GM04503 (cell line): ENCODE measurements at places on chromosomes 16 and 17.

DNA sequence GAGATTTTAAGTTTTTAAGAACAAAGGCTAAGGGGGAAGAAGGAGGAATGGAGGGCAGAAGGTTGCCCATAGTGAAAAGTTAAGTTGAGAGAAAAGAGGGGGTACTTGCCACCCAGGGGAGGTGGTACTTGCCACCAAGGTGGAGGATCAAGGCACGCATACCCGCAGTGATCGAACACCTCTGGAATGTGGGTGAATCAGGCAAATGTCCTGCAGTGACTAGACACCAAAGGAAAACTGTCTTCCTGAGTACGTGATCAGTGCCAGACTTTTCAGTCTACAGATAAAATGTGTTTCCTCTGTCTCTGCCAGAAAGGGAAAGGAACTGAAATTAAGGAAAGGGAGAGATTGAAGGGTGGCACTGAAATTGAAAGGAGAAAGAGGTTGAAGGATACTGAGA lies 2285.3 kb downstream of the TP53TG3F start:
- DNase-seq, result no peak

DNA sequence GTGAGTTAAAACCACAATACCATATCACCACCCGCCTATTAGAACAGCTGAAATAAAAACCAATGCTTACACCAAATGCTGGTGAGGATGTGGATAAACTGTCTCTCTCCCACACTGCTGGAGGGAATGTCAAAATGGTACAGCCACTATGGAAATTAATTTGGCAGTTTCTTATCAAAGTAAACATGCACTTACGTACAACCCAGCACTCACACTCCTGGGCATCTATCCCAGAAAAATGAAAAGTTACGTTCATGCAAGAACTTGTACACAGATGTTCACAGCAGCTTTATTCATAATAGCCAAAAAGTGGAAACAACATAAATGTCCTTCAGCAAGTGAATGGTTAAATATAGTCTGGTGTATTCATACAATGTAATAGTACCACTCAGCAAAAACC lies 173.2 kb upstream of the MYOCD start:
- DNase-seq, result no peak

DNA sequence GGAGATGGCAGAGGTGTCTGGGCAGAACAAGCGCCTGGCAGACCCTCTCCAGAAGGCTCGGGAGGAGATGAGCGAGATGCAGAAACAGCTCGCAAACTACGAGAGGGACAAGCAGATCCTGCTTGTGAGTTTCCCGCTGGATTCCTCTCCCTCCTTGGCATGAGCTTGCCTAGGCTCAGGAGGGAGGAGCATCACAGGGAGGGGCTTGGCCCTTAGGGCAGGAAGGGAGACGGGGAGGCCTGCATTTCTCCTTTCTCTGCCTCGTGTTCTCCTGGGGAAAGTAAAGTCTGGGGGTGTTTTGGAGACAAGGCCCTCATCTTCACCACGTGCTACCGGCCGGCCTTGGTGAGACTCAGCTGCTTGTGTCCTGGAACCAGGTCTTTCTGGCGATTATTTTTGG lies 18.0 kb upstream of the DBNDD1 start:
- no peak for DNase-seq

DNA sequence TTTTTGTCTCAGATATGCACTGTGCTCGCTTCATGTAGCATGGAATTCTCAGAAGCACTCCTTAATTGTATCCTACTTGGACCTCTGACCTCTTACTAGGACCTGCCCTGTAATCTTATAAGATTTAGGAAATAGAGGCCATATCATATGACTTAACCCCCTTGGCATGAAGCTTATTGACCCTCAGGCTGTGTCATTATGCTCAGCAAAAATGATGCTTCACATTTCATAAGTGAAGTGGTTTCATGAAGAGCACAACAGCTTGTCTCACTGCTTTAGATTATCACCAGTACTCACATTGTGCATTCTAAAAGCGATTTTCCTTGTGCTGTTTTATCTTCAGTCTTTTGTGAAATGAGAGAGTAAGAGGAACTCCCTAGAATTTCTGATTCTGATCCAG lies 6.4 kb downstream of the PHKB start:
- DNase-seq, result no peak

DNA sequence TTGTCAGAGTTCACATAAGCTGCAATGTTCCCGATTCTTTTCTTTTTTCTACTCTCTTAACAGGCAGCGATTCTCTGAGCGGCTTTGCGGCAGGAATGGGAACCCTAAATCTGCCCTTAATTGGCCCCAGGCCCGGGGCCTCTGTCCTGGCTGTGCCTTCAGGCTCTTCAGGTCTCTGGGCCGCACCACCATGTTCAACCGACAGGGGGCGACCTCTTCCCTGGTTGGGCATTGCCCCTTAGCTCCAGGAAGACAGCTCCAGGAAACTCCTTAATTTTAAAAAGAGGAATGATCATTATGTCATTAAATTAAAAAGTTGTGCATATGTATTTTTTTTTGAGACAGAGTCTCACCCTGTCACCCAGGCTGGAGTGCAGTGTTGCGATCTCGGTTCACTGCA lies 20.3 kb downstream of the CACNG5 start:
- DNase-seq, result no peak

GRCh38 chr16:73171380-73171779 lies 123.5 kb upstream of the ZFHX3 start:
- DNase-seq, result no peak

DNA sequence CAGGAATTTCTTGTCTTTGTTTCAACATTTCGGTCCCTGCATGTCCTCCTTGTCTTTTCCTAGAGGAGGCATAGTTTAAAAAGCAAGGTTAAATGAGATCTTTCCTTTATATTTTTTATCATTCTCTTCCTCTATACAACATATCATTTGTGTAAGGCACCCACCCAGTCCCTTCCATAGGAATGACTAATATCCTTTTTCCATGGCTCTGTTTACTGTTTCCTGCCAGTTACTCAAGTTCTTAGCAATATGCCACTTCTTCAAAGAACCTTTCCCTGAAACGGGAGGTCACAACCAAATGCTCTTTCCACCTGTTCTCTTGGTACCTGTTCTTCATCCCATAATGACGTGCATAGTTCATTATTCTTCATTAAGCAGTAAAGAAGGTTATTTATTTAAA lies 1237.1 kb upstream of the GOT2 start:
- DNase-seq, result no peak
